ENCODE measurements at places on chromosomes 13 and 19. TPM values are rescaled to one million over a fixed set of nuclear protein-coding genes. Genes with fewer than 3 reads are reported as not detected.

Gene EXOSC5
- total RNA-seq = 8.0 TPM

Gene DZIP1
- 22.5 TPM for total RNA-seq

Gene LYL1
- total RNA-seq = 1.2 TPM

Gene CDC16
- 41.2 TPM for total RNA-seq

Gene RASAL3
- 0.09 TPM for total RNA-seq

Gene SMIM44
- total RNA-seq = not detected

Gene PODNL1
- total RNA-seq = 2.1 TPM

Gene GAPDHS
- not detected for total RNA-seq

Gene PSG5
- total RNA-seq = 3.4 TPM

Gene CEACAM16
- total RNA-seq = not detected

Gene C19orf38
- 0.09 TPM for total RNA-seq

Gene SPATA13
- total RNA-seq = 14.9 TPM

Gene CACNA1A
- 4.1 TPM for total RNA-seq

Gene ANGPTL8
- total RNA-seq = 0.18 TPM

Gene FFAR3
- total RNA-seq = 0.14 TPM

Gene CCDC70
- total RNA-seq = not detected

Gene SCN1B
- 8.1 TPM for total RNA-seq

Gene RTBDN
- total RNA-seq = not detected
